ENCODE measurements at places on chromosomes 12 and 14.

DNA sequence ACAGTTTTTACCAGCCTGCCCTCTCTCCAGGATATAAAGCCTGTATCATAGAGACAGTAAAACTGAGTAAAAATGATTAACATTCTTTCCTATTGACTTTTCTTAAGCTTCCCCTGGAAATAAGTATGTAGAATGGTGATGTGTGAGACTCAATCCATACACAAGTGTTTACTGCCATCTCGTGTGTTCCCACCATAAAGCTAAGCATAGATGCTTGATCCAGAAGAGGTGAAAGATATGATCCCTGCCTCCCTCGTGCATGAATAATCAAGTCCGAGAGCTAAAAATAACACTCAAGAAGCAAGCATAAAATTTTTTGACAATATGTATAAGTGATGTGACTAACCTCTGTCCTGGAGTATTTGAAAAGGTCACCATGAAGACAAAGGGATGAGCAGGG is 16.9 kb upstream of the GSG1 start:
- DNase-seq: no peak

DNA sequence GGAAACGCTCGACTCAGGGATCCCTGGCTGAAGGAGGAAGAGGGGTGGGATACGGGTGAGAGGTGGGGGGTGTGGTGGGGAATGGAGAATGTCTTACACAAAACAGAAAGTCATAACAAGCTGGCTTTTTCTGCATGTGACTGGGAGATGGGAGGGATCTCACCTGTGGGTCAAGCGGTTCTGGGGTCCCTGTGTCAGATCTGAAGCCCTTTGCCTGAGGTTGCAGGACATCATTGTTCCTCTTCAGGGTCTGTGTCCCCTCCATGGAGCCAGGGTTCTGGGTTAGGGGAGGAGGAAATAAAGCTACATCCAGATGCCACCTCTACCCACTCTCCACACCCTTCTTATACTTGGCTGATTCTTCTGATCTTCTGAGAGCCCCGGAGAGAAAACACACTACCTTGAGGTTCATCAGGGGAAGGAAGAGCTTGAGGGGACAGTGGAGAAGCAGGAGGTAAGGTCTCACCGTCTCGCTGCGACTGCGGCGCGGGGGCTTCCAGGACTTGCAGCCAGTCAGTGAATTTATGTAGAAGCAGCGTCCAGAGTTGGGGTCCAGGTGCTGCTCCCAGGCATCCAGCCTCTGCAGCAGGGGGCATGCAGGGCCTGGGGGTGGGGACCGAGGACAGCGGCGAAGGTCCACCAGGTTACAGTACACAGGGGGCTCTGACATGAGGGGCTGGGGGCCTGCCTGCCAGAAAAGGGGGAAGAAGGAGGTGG is 2.5 kb downstream of the ARHGAP9 start:
- DNase-seq: no peak

DNA sequence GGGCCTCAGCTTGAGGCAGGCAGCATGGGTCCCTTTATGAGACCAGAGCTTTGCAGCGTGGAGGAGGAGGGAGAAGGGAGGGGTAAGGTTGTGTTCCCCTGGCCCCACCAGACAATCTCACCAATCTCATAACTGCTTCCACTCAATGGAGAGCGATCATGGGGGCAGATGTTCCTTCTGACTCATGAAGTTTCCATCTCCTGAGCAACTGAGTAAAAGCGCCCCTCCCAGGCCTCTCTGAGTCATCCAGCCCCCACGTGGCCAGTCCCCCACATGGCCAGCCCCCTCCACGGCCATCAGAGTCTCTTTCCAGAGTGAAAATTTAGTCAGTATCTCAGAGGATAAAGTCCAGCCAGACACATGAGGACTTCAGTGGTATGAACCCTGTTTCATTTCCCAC is 39.2 kb upstream of the PLXNC1 start:
- DNase-seq: no peak

DNA sequence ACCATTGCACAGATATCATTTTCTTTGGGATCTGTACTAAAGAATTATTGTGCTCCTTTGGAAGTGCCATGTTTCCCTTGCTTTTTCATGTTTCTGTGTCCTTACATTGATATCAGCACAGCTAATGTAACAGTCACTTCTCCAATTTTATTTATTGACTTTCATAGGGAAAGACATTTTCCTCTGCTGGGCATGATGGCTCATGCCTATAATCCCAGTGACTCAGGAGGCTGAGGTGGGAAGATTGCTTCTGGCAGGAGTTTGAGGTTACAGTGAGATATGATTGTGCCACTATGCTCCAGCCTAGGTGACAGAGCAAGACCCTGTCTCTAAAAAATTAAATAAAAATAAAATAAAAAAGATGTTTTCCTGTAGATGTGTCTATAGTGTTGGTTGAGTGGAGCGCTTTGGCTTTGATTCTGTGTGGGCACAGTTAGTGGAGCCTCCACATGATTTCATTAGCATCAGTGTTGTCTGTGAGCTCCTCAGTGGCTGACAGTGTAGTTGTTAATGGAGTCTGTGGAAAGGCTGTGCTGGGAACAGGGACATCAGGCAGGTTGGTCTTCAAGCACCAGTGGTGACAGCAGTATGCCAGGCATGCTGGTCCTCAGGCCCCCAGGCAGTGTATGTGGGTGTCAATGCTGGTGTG is 7.4 kb downstream of the OAS2 start:
- no peak for DNase-seq

DNA sequence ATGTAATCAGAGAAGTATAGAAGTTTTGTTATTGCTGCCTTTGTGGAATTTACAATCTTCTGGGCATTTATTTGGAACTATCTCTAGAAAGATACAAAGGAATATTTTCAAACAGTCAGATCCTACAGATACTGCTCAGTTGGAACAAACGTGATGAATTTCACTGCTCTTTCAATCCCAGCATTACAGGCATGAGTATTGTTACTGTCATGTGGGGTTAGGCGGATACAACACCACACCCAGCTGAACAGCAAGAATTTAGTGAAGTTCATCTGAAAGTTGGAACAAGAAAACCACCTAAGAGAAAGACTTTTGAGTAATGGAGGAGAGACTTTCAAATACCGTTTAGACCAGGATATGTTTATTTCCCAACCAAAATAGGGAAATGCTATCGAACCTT is 123.3 kb upstream of the PLXNC1 start:
- no peak for DNase-seq

DNA sequence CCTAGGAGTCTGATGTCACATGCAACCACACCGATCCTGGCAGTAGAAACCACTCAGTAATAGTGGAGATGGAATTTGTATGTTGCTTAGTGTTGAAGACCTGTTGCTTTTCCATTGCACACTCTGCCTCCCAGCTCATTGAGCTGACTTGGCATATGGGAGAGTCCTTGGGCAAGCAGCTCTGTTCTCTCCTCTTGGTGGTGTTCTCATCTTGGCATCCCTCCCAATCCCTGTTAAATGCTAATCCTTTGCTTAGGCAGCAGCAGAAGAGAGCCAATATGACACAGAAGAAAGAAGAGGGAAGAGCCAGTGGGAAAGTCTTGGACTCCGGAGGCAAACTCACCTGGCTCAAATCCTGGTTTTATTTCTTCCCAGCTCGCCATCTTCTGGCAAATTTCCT is 178.0 kb upstream of the CAND1 start:
- DNase-seq: no peak
